ENCODE measurements at places on chromosomes 4 and X.

GRCh38 chrX:124239911-124240310, 92.5 kb upstream of the TEX13D start:
- no peak for DNase-seq

DNA sequence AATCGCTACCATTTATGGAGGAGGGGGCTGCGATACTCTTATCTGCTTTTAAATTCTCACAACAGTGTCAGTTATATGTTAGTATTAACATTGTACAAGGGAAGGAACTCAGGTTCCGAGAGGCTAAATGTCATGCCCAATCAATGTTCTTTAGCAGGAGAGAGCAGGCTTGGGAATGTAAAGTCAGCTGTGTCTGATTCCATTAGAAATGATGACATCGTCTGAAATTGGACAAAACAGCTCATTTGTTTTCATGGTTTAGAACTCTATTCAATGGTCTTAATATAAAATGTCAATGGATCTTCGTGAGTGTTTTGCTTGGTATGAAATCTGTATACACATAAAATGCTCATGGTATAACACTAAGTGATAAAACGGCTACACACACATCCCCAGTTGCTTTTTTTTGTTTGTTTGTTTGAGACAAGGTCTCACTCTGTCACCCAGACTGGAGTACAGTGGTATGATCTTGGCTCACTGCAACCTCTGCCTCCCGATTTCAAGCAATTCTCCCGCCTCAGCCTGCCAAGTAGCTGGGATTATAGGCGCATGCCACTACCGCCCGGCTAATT, 11.9 kb upstream of the SH3KBP1 start:
- DNase-seq: no peak

DNA sequence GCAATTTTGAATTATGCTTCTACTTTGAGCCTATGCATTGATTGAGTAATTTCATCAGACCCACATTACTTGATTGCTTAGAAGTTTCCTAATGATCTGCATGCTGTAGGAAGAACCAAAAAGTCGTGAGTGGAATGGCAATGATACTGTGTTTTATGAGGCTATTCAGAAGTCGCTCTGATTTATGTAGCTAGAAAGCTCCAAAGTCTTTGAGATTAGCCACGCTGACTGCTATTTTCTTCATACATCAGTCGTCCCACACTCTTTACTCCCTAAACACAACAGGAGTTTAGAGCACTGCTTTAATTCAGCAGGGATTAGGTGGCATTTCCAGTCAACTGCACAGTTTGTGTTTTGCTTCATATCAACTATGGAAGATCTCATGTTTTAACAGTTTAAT, 4.1 kb downstream of the GRID2 start:
- DNase-seq: no peak

DNA sequence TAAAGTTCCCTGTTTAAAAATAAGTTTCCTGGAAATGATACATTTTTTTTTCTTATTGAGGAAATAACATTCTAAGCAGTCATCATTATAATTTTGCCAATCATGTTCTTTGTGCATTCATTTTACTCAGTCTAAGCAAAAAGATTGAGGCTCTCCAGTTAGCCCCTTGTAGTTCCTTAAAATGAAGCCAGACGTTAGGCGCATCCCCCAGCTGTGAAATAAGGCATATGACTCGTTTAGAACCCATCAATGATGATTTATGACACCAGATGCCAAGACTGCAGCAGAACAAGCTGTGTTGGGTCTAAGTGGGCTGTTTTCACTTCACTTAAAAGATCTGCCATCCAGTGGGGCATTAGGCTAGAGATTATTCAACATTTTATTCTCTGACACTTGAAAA, 17.0 kb downstream of the PDGFC start:
- no peak for DNase-seq

- DNase-seq: peak; percentile 93
Observed at GRCh38 chr4:80184053-80184824, 13.1 kb upstream of the PRDM8 start.

- no peak for DNase-seq
Observed at GRCh38 chrX:21993265-21993664, 38.9 kb upstream of the PHEX start.

DNA sequence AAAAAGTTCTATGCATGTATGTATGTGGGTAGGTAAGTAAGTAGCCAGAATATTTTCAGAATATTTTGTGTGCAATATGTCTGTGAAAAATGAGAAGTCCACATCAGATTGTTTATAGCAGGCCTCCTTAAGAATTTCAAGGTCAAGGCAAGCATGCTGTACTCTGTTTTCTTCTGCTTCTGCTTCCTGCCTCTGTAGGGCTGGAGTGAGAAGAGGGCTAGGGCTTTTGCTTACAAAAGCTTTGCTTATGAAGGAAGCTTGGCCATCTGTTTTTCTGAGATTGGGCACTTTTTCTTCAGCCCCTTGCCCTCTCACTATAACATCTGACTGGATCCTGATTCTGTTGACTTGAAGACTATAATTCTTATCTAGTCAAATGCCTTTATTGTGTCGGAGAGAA, 150.4 kb downstream of the EMCN start:
- no peak for DNase-seq

- DNase-seq: no peak
Observed at GRCh38 chr4:125334926-125335325, 20.2 kb downstream of the FAT4 start.

DNA sequence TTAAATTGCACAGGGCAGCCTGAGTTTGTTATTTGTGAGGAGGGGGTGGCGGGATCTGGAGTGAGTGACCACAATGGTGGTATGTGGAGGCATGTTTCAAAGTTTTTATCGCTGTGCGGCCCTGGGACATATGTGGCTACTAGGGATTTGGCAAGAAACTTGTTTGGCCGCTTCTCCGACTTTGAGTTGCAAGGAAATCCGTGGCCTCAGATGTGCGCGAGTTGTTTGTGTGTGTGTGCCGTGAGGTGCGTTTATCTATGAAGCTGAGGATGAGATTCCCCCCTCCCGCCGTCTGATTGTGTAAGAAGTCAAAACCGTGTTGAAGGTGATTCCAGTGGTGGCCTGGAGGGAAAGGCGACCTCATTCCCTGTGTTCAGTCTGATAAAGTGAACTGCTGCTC, 1.4 kb downstream of the JADE3 start:
- no peak for DNase-seq

DNA sequence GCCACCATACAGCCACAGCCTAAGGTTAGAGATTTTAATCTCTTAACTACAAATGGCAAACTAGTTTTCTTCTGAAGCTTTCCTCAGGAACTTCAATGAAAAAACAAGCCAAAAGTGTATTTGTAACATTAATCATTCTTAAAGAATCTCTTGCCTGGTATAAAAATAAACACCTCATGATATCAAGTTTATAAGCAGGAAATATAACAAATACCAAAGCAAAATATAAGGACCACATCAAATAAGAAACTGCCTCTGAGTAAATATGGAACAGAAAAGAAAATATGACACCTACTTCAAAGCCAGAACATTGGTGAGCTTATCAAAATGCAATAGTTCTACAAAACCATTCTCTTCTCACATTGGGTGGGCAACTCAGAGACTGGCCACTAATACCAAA, 89.9 kb downstream of the GPC4 start:
- no peak for DNase-seq

DNA sequence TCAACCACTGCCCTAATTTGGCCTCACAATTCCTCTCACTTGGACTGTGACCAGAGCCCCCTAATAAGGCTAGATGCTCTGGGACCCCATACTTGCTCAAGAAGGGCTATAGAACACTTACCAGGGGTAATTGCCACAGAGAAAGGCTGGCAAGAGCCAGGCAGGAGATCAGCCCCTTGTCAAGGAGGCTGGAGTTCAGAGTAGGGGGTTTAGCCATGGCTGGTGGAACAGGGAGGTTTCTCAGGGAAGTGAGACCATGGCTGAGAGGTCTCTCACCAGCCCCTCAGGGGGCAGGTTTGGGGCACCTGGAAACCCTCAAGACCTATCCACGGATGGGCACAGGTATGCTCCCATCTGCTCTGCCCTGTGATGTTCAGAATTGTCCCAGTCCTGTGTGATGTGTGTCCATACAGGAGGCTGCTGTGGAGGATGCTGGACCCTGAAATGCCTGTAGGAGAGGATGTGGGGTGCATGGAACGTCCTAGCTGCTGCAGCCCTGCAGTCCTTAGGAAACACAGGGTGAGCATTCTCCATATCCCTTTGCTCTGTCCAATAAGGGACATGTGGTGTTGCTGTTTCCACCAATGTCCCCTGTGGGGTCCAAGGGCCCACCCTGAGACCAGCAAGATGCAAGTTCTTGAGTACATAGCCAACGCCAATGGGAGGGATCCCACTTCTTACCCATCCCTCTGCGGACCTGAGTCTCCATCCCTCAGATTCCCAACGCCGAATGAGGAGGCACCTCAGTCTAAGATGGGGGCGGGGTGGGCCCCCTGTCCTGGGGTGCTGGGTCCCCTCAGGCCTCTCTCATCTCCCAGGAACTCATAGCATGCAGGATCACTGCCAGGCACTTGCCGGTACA, 16.4 kb upstream of the HSFX1 start:
- no peak for DNase-seq

DNA sequence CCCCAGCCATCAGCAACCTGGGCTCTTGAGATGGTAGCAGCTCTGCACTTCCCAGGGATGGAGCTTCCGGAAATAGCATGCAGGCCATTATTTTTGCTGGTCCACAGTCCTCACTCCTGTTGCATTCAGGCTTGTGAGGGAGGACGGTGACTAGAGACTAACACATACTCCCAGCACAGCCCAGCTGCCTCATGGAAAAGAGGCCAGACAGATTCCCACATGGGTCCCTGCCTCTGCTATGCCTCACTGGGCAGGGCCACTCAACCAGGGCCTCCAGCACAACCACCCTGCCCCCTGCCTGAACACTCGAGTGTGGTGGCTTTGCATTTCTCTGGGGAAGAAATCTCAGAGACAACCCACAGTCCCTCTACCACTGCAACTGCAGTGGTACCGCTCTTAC, 1195.1 kb downstream of the PCDH18 start:
- DNase-seq: no peak

DNA sequence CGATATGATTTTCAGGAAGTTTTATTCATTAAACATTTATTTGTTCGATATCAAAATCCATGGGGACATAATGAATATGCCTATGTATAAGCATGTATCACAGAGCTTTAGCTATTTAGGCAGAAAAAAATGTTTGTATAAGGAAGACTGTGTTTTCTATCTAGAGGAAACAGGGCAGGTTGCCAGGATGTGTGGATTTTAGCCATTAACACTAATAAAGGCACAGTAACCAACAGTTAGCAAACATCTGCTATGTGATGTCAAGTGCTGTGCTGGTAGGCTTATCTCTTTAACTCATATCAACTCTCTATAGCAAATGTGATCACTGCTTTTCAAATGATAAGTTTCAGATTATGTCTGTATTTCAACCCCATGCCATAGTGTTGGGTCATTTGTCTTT, 708.9 kb upstream of the HS3ST1 start:
- DNase-seq: no peak
